Femur (tissue), 1 donor: ENCODE measurements at places on chromosomes 1 and 21.

DNA sequence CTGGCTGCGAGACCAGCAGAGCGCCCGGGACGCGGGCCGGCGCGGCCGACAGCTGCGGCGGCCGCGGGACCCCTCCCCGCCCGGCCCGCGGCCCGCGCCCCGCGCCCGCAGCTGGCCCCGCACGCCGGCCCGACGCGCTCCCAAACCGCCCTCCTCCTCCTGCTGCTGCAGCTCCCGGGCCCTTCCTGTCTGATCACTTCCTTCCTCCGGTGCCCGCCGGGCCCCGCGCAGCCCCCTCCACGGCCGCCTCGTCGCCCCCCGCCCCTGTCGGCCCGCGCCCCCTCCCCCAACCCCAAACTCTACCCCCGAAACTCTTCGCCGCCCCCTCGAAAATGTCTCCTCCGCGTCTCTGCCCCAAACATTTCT lies 594 bp downstream of the LUZP1 start:
- peak; percentile 62 for DNase-seq

DNA sequence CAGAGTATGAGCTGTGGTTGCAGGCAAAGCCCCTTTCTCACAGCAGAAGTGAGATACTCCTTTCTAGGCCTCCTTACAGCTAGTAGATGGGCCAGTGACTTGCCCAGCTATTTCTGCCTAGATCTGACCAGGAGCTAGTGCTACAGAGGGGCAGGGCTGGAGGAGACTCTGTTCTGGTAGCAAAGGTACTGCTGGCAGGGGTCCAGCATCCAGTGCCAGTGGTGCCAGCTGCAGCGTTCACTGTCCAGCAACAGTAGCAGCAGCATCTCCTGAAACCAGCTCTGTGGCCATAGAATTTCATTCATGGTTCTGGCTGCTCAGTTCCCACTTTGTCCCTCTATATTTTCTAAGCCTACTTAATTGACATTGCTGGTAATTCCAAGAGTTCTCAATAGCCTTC lies 62.5 kb upstream of the CNN3 start:
- no peak for DNase-seq

DNA sequence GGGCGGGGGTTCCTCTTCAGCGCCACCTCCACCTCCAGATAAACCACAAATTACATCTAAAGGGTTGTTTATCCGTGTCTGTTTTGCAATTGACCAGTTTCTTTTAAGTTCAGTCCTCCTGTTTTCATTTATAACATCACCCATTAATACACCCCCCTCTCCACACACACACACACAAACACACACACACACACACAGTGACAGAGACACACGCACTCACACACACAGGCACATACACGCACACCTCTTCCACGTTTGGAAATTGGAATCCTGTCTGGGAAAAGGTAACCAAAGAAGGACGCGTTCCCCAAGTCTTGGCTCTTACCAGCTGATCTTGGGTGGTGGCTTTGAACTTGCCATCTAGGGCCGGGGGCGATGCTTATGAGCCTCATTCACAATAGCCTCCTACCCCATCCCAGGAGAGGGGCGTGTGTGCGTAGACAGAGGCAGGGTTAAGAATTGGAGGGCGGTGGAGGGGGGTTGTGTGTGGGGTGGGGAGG lies 442 bp upstream of the CSMD2 start:
- DNase-seq = no peak

DNA sequence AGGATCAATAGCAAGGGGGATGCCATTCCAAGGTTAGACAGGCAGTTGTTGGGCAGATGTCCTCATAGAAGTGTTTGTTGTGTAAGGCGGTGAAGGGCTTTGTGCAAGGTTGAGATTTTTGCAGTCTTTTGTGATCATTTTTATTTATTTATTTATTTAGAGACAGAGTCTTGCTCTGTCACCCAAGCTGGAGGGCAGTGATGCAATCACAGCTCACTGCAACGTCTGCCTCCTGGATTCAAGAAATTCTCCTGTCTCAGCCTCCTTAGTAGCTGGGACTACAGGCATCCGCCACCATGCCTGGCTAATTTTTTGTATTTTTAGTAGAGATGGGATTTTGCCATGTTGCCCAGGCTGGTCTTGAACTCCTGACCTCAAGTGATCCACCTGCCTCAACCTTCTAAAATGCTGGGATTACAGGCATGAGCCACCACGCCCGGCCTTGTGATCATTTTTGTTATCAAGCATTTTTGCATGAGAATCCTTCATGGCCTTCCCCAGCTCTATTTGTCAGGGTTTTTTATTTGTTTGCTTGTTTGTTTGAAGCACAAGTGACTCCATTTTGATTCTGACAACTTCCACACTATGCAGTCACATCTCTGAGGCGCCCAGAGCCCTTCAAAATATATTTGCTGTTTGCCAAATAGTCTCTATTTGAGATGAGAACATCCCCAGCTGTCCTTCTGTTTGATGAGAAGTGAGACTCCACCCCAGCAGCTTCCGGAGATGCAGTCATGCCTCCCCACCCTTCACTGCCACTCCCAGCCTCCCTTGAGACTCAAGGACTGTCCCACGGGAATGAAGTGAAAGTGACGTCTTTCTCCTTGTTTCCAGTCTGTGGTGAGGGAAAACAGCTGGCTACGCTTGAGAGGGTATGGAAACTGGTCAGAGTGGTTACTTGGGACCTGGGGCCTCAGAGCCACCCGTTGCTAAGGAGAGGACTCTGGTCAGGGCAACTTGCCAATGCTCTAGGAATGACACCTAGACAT lies 38.0 kb downstream of the TMEM50B start:
- DNase-seq = peak; percentile 71

GRCh38 chr1:42952303-42953001 lies 6.2 kb downstream of the SLC2A1 start:
- DNase-seq = peak; percentile 52

GRCh38 chr1:62358665-62359373 lies 39.6 kb upstream of the KANK4 start:
- no peak for DNase-seq

DNA sequence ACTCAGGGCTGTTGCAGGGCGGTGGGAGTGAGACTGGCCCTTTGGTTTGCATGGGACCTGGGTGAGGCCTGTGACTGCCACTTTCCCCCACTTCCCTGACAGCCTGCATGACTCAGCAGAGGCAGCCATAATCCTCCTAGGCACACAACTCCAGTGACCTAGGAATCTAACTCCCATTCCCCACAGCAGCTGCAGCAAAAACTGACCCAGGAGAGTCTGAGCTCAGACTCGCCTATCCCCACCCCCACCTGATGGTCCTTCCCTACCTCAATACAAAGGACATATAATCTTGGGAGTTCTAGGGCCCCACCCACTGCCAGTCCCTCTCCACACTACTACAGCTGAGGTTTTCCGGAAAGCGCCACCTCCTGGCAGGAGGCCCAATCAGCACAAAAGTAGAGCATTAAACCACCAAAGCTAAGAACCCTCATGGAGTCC lies 26.7 kb downstream of the NDC1 start:
- DNase-seq = no peak

GRCh38 chr1:55951291-55951690 lies 628.1 kb downstream of the PLPP3 start:
- DNase-seq = no peak

DNA sequence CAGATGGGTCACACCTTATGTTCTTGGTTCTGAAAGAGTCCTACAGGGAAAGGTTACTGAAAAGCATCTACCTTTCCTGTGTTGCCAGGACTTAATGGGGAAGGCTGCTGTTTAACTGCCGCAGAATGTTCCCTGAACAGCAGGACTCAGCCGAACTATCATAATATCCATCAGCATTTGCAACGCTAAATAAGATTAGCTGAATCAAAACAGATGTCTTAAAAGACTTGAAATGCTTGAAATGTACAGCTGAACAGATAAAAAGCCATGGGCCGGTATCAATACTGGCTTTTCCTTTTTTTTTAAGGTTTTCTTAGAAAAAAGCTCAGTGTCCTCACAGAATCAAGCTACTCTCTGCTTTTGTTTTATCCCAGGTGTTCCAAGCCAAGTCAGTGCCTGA lies 19.7 kb upstream of the ATP13A2 start:
- no peak for DNase-seq

DNA sequence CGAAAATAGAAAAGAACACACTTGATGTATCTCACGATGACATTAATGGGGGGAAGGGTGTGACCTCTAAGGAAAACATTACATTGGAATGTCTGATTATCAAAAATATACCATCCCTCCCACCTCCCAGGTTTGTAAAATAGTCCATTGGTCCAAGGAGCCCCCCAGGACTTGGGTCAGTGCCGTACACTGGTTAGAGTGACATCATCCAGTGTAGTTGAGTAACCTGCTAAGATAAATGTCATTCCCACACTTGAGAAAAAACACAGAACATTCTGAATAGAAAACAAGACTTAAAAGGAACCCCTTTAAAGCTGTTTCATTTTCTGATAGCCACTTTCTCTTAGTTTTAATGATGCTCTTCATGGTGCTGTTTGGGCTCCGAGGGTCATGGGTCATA lies 15.2 kb downstream of the DDX20 start:
- DNase-seq = no peak

- no peak for DNase-seq
Measured at GRCh38 chr1:192700834-192701271, 64.9 kb downstream of the RGS13 start.

- DNase-seq = no peak
Measured at GRCh38 chr1:106753066-106753465, 303.4 kb upstream of the PRMT6 start.

DNA sequence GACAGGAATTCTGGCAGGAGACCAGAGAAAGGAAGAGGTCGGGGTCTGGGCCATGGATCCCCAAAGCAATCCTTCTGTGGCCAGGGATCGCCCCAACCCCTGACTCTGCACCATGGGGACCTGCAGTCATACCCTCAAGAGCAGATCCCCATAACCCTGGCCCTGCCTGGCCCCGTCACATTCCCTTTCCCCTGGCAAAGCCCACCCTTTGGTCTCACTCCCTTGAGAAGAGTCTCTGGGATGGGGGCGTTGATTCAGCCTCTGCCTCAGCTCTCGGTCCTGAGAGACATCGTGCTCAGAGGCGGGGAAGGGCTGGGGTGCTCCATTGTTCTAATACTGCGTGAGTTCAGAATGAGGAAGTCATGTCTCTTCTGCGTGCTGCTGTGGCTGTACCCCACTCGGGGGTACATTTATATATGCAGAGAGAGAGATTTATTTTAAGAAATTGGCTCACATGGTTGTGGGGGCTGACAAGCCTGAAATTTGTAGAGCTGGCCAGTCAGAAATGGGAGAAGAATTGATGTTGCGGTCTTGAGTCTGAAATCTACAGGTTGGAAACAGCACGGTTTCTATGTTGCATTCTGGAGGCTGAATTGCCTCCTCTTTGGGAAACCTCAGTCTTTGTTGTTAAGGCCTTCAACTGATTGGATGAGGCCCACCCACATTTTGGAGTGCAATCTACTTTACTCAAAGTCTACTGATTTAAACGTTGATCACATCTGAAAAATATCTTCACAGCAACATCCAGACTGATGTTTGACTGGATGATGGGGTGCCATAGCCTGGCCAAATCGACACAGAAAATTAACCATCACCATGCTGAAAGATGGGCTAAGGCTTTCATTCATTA lies 4.2 kb upstream of the PADI2 start:
- DNase-seq = no peak

DNA sequence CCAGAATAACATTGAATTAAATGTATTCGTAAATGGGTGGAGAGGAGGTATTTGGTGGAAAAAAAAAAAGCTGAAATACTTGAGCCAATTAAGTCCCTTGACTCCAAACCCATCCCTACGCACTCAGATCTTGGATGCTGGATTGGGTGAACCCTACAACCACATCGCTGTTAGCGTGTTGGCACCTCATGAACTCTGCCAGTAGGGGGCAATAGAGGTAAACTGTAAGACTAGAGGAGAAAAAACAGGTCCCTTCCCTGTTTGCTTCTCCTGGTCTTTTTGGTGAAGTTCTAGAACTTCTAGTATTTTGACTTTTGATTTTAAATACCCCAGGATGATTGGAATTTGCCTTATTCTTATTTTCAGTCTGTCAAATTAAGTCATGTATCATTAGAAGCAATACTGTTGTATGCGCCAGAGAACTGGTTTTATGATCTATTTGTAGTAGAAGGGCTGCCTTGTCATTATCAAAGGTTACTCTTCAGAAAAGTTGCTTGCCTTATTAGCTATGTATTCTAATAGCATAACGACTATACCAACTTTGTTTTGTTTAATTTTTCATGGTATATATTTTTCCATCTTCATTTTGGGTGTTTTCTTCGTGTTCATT lies 1.9 kb upstream of the OR13G1 start:
- peak; percentile 17 for DNase-seq

DNA sequence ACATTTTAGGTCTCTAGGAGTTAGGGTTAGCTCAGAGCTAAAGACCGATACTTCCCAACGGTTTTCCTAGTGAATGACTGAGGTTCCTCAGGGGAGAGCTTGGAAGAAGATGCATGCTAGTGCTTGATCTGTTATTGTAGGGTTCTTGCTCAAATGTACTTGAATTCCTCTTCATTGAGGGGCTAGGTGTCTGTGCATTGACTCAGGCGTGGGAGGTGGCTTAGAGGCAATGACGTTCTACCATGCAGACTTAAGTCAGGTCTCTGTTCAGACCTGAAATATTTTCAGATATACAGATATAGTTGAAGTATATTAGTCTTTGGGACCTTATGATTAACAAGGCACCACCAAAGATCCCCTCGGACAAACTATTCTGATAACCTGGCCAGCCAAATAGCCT lies 23.5 kb downstream of the S100A10 start:
- DNase-seq = no peak
